ENCODE measurements at places on chromosomes 5 and 9.

GRCh38 chr9:112396416-112396815 is 16.5 kb downstream of the HSDL2 start:
- no peak for DNase-seq

GRCh38 chr9:76657265-76657664 is 107.0 kb upstream of the PCA3 start:
- peak; percentile 34 for DNase-seq

GRCh38 chr9:69236188-69236587 is 62.1 kb downstream of the TJP2 start:
- no peak for DNase-seq

- no peak for DNase-seq
These were observed at the start of gene PRDM12 for GRCh38 chr9:130664251-130665028. Gene PRDM12, plus strand, starts transcription at chr9:130664594. Its CDS starts 60 bp downstream, at chr9:130664654.

- DNase-seq, result peak; percentile 98
These were observed 34.0 kb upstream of the NCS1 start for GRCh38 chr9:130138171-130138653.

GRCh38 chr5:132498686-132499271 is 8.2 kb upstream of the IRF1 start:
- peak; percentile 53 for DNase-seq

DNA sequence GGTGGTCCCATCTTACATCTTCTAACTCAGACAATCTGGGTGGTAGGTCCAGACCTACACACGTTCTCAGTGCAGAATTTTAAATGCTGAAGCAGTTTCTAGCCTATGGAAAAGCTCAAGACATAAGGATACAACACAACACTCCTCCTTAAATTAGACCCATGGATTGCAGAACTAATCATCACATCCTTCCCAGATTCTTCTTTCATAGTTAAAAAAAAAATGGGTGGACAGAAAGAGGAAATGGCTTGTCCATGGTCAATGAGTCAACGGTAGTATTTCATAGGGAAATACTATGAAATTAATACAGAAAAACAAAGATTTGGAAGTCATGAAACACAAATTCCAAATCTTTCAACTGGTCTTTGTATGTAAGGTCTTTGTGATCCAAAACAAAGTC is 106.9 kb downstream of the PAPPA start:
- no peak for DNase-seq

GRCh38 chr9:116370556-116370955 is 217.0 kb downstream of the PAPPA start:
- no peak for DNase-seq

DNA sequence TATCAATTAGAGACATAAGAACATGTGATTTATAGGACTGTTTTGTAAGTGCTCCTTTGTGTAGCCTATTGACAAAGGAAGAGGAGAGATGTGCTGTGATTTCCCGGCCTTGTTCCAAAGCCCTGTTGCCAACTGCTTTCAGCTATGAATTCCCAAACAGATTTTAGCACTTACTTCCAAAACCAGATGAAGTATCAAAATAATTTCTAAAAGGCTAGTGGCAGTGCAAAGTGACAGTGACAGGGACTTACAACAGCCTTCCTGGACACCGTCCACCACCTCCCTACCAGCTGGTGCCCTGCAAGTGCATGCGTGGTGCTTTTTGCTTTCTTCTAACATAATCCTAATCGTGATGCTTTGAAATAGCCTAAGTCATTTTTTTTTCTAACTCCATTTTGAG is 254.1 kb upstream of the ACTBL2 start:
- no peak for DNase-seq

- no peak for DNase-seq
These were observed 10.7 kb upstream of the PALM2AKAP2 start for GRCh38 chr9:109769250-109769649.

DNA sequence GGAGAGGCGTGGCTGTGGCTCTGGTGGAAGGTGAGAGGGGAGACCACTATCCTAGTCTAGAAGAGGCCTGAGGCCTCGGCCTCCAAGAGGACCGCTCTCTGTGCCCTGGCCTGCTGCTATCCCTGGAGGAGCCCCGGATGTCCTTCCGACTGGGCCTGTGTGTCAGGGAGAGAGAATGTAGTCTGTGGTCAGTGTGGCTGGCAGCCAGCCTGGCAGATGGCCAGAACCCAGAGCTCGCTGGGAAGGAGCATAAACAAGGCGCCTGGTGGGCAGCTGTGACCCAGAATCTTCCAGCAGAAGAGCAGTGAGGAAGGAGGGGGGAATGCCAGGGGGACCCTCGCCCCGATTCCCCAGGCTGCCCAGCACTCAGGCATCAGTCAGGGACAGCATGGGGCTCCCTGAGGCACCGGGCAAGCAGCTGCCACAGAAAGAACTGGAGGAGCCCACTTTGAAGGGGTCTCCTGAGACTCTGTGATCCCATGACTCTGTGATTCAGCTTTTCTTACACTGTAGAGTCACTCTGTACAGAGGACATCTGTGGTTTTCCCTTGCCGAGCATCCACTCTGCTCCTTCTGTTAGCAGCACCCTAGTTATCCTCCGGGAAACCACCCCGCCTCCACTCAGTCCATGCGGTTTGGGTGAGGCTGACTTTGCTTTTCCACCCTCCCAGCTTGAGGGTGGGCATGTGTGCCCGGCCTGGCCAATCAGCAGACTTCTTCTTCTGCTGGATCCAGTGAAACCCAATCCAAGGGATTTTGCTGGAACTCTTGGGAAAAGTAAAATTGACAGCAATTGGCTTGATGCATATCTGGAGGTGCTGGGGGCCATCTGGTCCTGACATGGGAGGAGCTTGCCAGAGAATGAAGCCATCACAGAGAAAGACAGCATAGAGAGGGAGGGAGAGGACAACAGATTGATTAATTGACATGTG is 46.2 kb upstream of the PWWP2A start:
- DNase-seq, result peak; percentile 99

- DNase-seq, result peak; percentile 74
These were observed 56.1 kb downstream of the AGXT2 start for GRCh38 chr5:34991486-34992238.

GRCh38 chr9:86353655-86354010 is 577 bp downstream of the TUT7 start:
- peak; percentile 27 for DNase-seq

Data from iris pigment epithelial cell (primary cell).